Tibial nerve (tissue), 4 donors: ENCODE measurements at places on chromosomes 6 and 20.

GRCh38 chr6:41600499-41601247 is 37.6 kb upstream of the MDFI start:
- DNase-seq = no peak

- DNase-seq = no peak
These were observed 72.2 kb downstream of the SGK1 start for GRCh38 chr6:134245706-134246105.

- DNase-seq = no peak
These were observed 17.3 kb downstream of the NSFL1C start for GRCh38 chr20:1449370-1449769.

- no peak for DNase-seq
These were observed 168.4 kb downstream of the OR2B2 start for GRCh38 chr6:27743787-27744186.

DNA sequence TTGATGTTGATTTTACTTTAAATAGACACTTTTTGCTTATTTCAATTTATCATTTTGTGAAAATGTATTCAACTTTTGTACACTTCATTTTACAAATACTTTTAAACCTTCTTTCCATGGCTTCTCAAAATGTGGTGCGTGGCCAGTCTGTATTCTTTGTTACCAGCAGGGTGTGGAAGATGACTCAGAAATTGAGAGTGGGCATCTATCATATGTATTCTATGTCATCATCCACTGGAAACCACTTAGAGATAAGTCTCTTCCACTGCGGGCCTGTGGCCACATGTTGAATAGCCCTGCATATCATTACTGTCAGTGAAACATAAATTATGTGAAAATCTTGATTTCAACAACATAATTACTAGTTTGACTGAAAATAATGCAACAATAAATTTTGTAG is 52.6 kb upstream of the MC3R start:
- DNase-seq = no peak
